Adipose tissue (tissue), 3 donors: ENCODE measurements at places on chromosomes 7 and 10. TPM values are rescaled to one million over a fixed set of nuclear protein-coding genes. Genes with fewer than 3 reads are reported as not detected.

The AEBP1 gene
- polyA plus RNA-seq = 10.2 TPM

The SORBS1 gene
- 508 TPM for polyA plus RNA-seq

The MALRD1 gene
- 0.06 TPM for polyA plus RNA-seq

The KLLN gene
- polyA plus RNA-seq = 0.20 TPM

The AOAH gene
- 12.6 TPM for polyA plus RNA-seq

The HTR5A gene
- polyA plus RNA-seq = not detected

The COL17A1 gene
- polyA plus RNA-seq = 0.45 TPM

The RADIL gene
- 6.2 TPM for polyA plus RNA-seq

The COL26A1 gene
- polyA plus RNA-seq = 0.01 TPM
